ENCODE measurements at places on chromosomes 5 and 9. TPM values are rescaled to one million over a fixed set of nuclear protein-coding genes. Genes with fewer than 3 reads are reported as not detected.

GRCh38 chr5:133877351-133878235 lies 90.8 kb downstream of the C5orf15 start:
- DNase-seq: no peak

- DNase-seq: no peak
Measured at GRCh38 chr5:93438124-93438523, 142.9 kb downstream of the NR2F1-AS1 start.

GRCh38 chr5:98877600-98877999 lies 51.2 kb downstream of the CHD1 start:
- DNase-seq: no peak

SOX30 gene
- 0.34 TPM for total RNA-seq

- no peak for DNase-seq
Measured at GRCh38 chr5:173834071-173834771, 53.9 kb upstream of the CPEB4 start.

CDH6 gene
- total RNA-seq: 3.0 TPM

DNA sequence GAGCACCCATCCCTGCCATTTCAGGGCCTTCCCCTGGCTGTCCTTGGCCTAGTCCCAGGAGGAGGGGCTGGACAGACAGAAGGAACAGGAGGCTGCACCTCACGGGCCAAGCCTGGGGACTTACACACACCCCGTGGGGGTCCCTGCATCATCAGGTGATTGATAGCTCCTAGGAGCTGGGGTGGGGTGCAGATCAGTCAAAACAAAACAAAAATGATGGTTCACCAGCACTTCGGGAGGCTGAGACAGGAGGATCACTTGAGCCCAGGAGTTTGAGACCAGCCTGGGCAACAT lies 169.3 kb downstream of the GAPVD1 start:
- DNase-seq: no peak

BHMT gene
- total RNA-seq: 3.4 TPM
